ENCODE measurements at places on chromosomes 13 and 19. TPM values are rescaled to one million over a fixed set of nuclear protein-coding genes. Genes with fewer than 3 reads are reported as not detected.

The CDX2 gene
- total RNA-seq: 124 TPM

The PTH2 gene
- total RNA-seq: not detected

GRCh38 chr19:29263305-29264135 lies 50.6 kb upstream of the UQCRFS1 start:
- peak; percentile 34 for DNase-seq

GRCh38 chr19:45346449-45346848 lies 5.9 kb downstream of the KLC3 start:
- DNase-seq: no peak

GRCh38 chr19:14409146-14410023 lies 9.8 kb downstream of the DDX39A start:
- DNase-seq: no peak

Data from transverse colon (tissue), 4 donors.